ENCODE measurements at places on chromosomes 7 and 10.

GRCh38 chr7:134355004-134355525 is 38.3 kb upstream of the SLC35B4 start:
- DNase-seq = no peak

DNA sequence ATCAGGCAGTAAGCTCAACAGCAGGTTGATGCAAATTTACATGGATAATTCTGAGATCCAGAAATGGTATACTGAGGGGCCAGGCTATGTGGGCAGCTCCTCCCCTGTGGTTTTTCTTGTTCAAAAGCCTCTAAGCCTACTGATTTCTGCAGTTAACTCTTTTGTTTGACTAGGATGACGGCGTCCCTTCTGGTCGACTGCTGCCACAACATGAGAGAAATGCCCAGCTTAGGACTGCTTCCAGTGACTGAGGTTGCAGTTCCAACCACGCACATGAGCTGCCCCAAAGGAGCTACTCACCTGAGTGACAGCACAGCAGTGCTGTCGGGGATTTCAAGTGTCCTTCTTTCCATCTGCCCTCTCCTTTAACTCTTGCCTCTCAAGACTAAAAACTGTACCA is 973.0 kb upstream of the GHITM start:
- DNase-seq = no peak

GRCh38 chr7:1979591-1980560 is 252.9 kb downstream of the MAD1L1 start:
- DNase-seq = no peak

DNA sequence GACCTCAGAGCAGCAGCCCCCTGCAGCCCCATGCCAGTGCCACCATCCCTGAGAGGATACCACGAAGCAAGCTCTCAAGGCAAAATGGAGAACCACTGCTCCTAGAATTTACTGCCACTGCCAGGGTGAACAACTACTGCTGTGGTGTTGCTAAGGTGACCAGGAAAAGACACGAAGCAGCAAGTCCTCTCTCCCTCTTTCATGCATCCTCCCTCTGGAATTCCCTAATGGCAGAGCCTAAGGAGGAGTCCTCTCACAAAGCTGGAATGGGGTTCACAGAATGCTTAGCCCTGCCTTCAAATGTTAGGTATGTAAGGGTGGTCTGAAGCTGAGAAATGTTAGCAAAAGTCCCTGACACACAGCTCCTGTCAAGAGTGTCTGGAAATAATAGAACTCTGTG is 35.8 kb upstream of the NPSR1 start:
- DNase-seq = no peak

DNA sequence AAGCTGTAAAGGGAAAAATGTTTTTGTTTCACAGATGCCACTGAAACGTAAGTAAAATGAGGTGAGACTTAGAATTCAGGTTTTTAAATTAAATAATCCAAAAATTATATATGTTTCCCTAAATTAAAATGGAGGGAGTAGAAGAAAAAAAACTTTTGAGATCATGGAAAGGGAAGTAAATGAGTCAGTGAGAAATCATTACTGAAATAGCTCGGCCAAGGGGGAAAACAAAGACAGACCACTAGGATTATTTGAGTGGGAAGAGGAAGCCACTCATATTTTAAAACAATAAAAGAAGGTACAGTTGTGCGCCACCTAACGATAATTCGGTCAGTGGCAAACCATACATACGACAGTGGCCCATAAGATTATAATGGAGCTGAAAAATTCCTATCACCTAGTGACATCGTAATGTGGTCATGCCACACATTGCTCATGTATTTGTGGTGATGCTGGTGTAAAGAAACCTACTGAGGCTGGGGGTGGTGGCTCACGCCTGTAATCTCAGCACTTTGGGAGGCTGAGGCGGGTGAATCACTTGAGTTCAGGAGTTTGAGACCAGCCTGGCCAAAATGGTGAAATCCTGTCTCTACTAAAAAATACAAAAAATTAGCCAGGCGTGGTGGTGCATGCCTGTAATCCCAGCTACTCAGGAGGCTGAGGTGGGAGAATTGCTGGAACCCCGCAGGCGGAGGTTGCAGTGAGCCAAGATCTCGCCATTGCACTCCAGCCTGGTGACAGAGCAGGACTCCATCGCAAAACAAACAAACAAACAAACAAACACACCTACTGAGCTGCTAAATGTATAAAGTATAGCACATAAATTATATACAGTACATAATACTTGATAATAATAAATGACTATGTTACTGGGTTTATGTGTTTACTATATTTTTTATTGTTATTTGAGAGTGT is 64.7 kb downstream of the MKX start:
- peak; percentile 16 for DNase-seq

- DNase-seq = no peak
Observed at GRCh38 chr10:86673827-86674581, 5.7 kb downstream of the LDB3 start.

- DNase-seq = no peak
Observed at GRCh38 chr10:84908491-84908890, 580.1 kb downstream of the CCSER2 start.

DNA sequence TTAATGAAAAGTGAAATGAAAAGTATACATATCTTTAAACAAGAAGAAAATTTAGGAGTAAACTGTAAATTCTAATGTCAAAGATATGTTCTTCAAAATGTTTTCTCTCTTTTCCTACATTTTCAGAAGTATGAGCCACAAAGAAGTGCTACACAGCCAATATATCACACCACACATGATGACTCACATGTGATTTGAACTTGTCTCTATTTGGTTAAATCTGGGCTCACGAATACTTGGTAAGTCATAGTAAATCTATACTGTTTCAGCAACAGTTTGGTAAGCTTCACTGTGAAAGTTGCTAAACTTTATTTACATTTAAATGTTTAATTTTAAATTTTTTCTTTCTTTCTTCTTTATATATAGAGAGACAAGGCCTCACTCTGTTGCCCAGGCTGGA is 380.6 kb upstream of the IGFBP3 start:
- DNase-seq = no peak

GRCh38 chr10:116657863-116658551 is 37.3 kb downstream of the PNLIPRP2 start:
- no peak for DNase-seq

DNA sequence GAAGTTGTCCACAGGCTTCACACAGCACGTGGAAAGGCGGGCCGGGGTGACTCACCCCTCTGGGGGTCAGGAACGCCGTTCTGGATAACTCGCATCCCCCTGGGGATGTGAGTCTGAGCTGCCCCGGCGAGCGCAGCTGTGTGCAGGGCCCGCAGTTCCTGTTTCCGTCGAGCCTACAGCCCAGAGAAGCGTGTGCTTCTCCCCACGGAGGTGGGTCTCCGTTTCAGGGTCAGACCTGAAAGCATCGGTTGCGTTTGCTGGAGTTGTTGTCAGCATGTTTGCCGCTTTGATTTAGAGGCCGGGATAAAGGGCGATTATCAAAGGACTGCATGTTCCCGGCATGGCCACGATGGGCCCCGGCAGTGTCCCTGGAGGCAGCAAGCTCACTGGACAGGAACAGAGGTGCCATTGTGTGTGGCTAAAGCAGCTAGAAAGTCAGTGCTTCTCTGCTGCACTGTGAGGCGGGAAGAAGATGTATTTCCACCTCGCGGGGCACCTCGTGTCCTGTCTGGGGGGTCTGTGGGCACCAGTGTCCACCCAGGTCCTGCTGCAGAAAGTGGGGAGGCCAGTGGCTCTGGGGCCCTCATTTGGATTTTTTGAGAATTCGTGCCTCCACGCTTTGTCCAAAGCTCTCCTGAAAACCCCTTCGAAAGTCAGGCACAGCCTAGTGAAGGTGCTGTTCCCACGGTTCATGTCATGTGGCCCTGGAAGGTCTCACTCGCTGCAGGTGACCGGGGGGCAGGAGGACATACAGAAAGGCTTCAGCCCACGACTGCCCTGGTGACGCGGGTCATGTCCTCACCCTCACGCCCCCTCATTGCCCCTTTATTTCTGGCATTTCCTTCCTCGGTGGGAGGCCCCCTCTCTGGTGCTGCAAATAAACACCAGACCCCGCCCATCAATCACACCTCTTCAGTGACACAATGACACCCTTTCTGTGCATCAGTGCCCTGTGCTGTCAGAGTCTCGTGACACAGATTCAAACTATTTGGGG is 27.4 kb upstream of the GDI2 start:
- DNase-seq = no peak

- DNase-seq = no peak
Observed at GRCh38 chr10:88651101-88651551, 13.1 kb upstream of the LIPF start.

DNA sequence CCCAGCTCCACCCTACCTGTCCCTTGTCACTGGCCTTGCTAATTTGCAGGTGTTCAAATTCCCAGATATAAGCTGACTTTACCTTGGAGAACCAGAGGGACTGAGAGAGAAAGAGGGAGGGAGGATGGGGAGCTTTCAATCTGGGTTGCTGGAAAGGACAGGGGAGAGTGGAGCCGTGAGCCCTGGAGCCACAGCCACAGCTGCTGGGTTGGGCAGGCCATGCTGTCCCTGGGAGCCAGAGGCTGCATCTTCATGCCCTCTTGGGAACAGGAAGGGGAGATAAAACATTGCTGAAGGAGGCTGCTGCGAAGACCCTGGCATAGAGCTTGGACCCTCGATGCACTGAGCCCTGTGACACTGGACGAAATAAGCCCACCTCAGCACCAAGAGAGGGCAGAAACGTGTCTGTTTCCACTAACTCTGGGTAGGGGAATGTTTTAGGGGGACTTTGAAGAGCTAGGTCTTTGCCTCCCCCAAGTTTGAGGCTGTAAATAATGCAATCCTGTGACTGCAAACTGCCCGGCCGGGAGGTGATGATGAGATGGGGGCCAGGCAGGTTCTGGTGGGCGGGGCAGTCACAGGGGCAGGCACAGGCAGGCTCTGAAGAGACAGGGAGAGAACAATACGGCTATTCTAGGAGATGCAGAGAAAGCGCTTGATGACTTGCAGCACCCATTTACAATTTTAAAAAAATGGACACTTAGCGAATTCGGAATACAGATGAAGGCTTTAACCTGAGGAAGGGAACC is 5.8 kb upstream of the JAKMIP3 start:
- no peak for DNase-seq

- DNase-seq = no peak
Observed at GRCh38 chr10:88195841-88196240, 332.4 kb downstream of the PTEN start.

DNA sequence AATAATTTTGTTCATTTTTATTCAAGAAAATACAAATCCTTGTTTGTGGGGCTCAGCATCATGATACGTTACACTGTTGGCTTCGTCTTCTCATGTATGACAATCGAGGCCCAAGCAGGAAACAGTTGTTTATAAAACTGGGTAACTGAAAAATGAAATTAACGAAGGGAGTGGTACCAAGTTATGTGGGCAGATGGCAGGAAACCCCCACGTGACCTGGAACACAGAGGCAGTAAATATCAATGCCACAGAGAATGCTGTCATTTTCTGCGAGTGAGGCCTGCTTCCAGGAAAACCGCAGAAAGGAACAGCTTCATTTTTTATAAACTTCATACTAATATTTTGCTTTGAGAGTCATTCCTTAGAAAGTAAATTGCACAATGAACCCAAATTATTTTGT is 201.0 kb upstream of the ADARB2 start:
- no peak for DNase-seq

GRCh38 chr7:148058753-148059152 is 531.8 kb upstream of the C7orf33 start:
- DNase-seq = no peak

DNA sequence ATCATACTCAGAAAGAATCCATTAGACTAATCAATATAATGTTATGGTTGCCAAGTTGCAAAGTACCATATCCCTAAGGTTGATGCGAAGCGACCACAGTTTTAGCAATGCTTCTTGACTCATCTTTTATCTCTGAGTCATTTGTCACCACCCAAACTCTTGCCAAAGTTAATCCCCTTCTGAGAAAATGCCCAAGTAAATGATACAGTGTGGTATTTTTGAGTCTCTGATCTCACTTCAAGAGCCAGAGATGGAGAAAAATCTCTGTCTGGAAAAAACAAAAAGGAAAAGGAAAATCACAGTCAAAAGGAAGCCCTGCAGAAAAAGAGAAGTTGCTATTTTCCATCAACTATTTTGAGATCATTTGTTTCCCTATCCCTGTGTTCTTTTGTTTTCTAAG is 26.7 kb upstream of the OTUD1 start:
- DNase-seq = no peak

- DNase-seq = no peak
Observed at GRCh38 chr7:116037401-116037800, 6.8 kb upstream of the TFEC start.

DNA sequence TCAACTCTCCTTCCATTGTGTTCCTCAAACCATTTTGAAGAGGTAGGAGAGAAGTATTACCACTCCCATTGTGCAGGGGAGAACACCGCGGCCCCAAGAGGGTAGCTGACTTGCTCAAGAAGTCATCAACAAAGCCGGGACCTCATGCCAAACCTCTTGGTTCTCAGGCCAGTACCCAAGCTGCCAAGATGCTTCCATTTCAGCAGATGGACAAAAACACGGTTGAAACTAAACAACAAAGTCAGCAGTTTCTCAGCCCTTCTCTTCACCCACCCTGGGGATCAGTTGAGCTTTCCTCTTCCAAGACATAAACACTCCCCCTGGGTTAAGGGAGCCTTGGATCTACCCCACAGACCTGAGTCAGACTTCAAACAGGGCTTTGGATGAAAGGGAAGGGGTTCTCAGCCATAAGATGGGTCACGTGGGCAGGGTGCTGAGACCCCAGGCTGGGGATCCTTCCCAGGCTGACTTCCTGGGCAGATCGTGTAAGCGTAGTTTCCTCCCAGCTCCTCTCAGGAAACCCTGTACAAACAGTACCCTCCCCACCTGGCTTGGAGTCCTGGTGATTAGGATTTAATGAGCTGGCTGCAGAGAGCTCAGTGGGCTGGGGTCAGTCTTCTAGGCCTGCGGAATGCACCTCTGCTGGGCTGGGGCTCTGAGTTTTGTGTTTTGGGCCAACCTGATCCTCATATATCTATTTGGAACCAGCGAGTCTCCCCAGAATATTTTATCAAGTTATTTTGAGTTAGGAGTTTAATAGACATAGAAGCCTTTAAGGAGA is 27.3 kb downstream of the EMX2 start:
- no peak for DNase-seq

GRCh38 chr7:47465191-47465590 is 116.7 kb downstream of the TNS3 start:
- no peak for DNase-seq

- no peak for DNase-seq
Observed at GRCh38 chr7:17362439-17363105, 64.1 kb downstream of the AHR start.

DNA sequence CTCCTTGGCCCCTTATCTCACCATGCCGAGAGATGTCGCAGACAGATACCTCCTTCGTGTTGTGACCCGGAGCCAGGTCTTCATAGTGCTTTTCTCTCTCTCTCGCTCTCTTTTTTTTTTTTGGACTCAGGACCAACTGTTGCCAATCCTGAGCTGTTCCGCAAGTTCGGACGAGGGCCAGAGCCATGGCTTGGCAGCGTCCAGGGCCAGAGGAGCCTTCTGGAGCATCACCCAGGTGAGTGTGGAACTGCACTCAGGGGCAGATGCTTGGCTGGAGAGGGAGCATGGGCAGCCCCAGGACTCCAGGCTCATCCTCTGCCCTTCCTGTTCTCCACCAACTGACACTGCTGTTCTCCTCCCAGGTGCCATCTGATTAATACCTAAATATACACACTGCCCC is 7.8 kb downstream of the ZNF862 start:
- DNase-seq = no peak

GRCh38 chr10:17512341-17513001 is 58.1 kb upstream of the ST8SIA6 start:
- DNase-seq = peak; percentile 93
